ENCODE measurements at places on chromosomes 11 and 22.

- DNase-seq: no peak
These were observed 82.5 kb upstream of the DDI1 start for GRCh38 chr11:103953797-103954486.

DNA sequence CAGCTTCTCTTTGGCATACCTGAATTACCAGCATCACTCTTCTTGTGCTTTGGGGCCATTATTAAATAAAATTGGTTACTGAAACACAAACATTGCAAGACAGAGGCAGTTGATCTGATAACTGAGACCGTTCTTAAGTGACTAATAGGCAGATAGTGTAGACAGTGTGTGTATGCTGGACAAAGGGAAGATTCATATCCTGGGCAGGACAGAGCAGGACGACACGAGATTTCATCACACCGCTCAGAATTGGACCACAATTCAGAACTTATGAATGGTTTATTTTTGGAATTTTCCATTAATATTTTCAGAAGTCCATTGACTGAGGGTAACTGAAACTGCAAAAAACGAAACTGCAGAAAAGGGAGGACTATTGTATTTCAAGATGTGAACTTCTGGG lies 68.6 kb downstream of the LDLRAD3 start:
- DNase-seq: no peak

GRCh38 chr11:2136209-2136951 lies 2.8 kb downstream of the IGF2 start:
- no peak for DNase-seq

- no peak for DNase-seq
These were observed 4.6 kb downstream of the TMEM9B start for GRCh38 chr11:8959546-8960166.
